CD4-positive, alpha-beta T cell treated with Interleukin-4 for 4 hours (primary cell): ENCODE measurements at places on chromosomes 2 and 18.
A peak's percentile ranks its signal among the peaks of the same experiment; 100 is the strongest.

GRCh38 chr2:43105586-43106558 is 120.5 kb downstream of the ZFP36L2 start:
- no peak for DNase-seq

GRCh38 chr2:238689871-238690389 is 158.0 kb upstream of the TWIST2 start:
- DNase-seq = no peak

DNA sequence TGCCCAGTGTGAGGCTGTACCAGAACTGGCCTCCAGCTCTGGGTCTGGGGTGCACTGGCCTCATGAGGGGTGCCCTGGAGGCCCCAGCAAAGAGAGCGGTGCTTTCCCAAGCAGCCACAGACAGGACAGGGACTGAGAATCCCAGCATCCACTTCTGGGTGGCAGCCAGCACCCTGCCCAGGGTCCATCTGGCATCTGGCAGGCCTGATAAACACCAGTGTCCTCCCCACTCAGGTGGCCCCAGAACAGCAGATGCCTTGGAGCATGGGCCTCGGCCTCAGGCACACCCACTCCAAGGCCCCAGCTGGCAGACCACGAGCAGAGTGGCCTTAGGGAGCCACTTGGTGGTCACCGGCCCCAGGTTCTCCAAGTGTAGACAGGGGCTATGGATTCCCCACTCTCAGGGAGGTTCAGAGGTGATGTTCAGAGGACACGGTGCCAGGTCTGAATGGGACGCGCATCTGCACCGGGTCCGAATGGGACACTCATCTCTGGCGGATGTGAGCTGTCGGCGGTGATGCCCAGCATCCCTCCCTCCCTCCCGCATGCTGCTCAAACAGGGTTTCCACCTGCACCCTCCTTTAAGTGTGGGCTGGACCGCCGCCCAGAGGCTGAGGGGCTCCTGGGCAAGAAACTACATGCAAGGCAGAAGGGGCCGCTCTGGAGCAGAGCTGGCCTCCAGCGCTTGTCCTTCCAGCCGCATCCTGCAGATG is 82.2 kb upstream of the GPC1 start:
- no peak for DNase-seq

GRCh38 chr2:192465141-192465540 is 270.4 kb upstream of the TMEFF2 start:
- DNase-seq = no peak

GRCh38 chr18:21851327-21851961 is 110.9 kb downstream of the MIB1 start:
- no peak for DNase-seq

DNA sequence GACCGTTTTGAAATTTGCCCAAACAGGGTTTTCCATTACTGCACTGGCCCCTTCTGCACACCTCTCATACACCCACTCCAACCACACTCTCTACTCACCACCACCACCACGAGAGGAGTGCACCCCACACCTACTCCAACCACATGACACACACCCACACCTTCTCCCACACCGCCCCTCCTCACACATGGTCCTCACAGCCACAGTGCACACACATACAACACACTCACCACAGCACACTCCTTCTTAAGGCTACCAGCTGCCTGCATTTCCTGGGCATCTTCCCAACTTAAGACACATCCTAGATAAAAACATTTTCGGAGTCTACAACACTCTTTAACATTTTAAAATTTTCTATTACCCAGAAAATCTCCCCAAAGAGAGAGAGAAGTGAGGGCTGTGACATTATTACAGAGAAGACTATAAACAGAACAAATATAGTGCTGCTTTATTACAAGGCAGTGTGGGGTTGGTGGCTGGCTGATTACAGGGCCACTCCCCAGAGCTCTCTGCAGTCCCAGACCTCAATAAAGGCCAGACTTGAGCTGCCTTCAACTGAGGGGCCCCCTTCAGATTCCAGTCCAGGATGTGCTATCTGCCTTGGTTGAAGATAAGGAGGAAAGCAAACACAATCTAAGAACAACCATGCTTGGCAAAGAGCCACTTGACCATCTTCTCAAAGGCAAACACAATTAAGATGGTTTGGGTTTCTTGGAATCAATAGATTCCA is 36.1 kb downstream of the NHEJ1 start:
- peak; percentile 33 for DNase-seq

DNA sequence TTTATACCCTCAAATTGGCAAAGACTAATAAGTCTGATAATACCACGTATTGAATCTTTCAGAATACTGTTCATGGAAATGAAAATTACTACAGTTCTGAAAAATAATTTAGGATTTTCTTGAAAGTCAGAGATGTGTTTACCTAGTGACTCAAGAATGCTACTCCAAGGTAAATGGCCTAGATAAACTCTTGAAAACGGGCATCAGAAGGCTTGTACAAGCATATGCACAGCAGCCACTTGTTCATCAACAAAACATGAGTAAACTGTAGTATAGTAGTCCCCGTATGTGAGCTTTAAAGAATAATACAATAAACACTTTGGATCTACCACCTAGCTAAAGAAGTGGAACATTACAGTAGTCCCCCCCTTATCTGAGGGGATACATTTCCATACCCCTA is 157.5 kb downstream of the THADA start:
- DNase-seq = no peak

- no peak for DNase-seq
Observed at GRCh38 chr2:12300927-12301326, 415.8 kb upstream of the TRIB2 start.

- no peak for DNase-seq
Observed at GRCh38 chr18:3283253-3283863, 21.4 kb downstream of the MYL12B start.

GRCh38 chr2:224884188-224884587 is 158.1 kb downstream of the DOCK10 start:
- no peak for DNase-seq

DNA sequence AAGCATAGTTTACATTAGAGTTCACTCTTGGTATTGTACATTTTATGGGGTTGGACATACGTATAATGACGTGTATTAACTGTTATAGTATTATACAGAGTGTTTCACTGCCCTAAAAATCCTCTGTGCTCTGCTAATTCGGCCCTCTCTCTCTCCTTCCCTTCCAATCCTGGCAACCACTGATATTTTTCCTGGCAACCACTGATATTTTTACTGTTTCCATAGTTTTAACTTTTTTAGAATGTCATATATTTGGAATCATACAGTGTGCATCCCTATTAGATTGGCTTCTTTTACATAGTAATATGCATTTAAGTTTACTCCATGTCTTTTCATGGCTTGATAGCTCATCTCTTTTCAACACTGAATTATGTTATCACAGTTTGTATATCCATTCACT is 526.7 kb downstream of the RIT2 start:
- DNase-seq = no peak

GRCh38 chr2:64840426-64840881 is 148.7 kb upstream of the SLC1A4 start:
- no peak for DNase-seq

- no peak for DNase-seq
Observed at GRCh38 chr2:111238296-111238695, 117.6 kb downstream of the BCL2L11 start.

DNA sequence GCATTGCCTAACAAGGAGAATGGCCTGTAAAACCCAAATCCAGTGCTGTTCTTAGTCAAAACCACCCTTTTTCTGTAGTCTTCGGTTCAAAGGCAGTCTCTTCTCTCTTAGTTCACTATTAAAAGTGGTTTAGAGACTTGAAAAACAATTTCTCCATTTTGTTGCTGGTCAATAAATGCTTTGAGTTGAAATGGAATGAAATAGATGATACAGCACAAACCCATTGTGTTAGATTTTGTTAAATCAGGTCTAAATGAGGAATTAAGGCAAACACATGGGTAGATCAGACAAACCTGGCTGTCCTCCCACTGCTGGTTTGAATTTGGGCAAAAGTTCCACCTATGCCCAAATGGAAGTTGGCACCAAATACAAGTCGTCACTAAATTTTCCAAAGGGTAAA is 150.1 kb upstream of the SERTAD2 start:
- no peak for DNase-seq

GRCh38 chr2:159944874-159945273 is 117.5 kb downstream of the PLA2R1 start:
- DNase-seq = no peak
